Renal cortical epithelial cell (primary cell): ENCODE measurements at places on chromosomes 5 and 9. TPM values are rescaled to one million over a fixed set of nuclear protein-coding genes. Genes with fewer than 3 reads are reported as not detected.

PCDHB10 gene
- total RNA-seq = 0.35 and 0.85 TPM in 2 replicates

ST6GALNAC4 gene
- total RNA-seq = 31.8 and 33.0 TPM in 2 replicates

SLC27A6 gene
- 0.10 TPM in 1 of 2 replicates, not detected in the other for total RNA-seq

ACTBL2 gene
- 5.6 and 8.0 TPM in 2 replicates for total RNA-seq

DIRAS2 gene
- total RNA-seq = 3.6 and 9.3 TPM in 2 replicates

C5orf34 gene
- 1.7 and 3.0 TPM in 2 replicates for total RNA-seq

ARAP3 gene
- total RNA-seq = 0.69 and 3.6 TPM in 2 replicates

LAMC3 gene
- 0.05 TPM in 1 of 2 replicates, not detected in the other for total RNA-seq
